Activated CD8-positive, alpha-beta T cell treated with anti-CD3 and anti-CD28 coated beads for 36 hours (primary cell): ENCODE measurements at places on chromosomes 16 and 17.

GRCh38 chr16:28503470-28504259, 3.0 kb downstream of the IL27 start:
- no peak for DNase-seq

DNA sequence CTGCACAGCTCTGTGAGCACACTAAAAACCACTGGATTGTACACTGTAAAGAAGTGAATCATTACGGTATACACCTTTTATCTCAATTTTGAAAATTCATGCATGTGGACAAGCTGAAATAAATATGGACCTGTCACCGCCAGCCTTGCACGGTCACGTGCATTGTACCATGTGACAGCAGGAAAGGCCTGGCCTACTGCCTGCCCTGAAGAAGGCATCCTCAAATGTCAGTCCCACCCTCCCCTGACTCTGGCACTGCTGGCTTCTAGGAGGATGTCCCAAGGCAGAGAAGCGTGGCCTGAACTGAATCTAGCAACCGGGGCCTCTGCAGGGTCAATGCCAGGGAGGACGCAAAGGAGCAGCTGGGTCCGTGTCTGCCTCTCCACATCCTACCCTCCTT, 34.6 kb downstream of the SLC38A8 start:
- no peak for DNase-seq

GRCh38 chr16:79100447-79100846, 500.1 kb downstream of the MAF start:
- no peak for DNase-seq

DNA sequence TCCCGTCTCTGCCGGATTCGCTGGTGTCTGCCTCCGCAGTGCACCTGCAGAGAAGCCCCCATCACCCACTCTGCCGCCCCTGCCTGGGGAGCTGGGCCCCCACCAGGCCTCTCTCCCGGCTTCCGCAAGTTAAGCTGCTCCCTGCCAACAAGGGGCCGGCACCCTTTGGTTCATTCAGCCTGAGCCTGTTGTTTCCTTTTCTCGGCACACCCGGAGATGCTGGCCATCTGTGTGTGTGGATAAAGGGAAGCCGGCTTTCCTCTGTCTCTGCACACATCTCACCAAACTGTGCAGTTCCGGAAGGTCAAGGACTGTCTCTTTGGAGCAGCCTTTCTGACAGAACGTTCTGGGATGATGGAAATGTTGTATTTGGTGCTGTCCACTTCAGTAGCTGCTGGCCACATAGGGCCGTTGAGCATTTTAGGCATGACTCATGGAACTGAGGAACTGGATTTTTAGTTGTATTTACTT, 6.8 kb downstream of the MAPK8IP3 start:
- DNase-seq: no peak

DNA sequence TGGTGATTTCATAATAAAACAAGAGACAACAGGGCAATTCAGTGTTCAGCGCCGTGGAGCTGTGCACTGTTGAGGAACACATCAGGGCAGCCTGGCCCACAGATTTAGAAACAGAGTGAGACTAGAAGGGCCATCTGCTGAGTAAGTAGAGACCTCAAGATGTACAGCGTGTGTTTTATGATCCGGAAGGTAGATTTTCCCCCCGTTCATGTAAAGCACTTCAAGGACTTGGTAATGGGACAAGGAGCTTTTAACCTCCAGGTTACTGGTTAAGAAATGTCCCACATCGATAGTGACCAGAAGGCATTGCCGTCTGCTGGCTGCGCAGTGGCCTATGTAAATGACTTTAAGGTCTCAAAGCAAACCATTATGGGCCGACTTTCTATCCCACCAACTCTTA, 1057.7 kb upstream of the EEF2KMT start:
- no peak for DNase-seq

GRCh38 chr17:49459401-49459984, 35.6 kb upstream of the NGFR start:
- DNase-seq: peak; percentile 12

DNA sequence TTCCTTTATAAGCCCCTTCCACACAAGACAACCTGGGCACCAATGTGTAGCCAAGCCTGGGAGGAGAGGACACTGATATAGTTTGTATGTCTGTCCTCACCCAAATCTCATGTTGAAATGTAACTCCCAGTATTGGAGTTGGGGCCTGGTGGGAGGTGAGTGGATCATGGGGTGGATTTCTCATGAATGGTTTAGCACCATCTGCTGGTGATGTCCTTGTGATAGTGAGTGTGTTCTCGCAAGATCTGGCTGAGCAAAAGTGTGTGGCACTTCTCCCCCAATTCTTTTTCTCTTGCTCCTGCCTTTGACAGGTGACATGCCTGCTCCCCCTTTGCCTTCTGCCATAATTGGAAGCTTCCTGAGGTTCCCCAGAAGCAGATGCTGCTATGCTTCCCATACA, 135.8 kb downstream of the USP31 start:
- DNase-seq: no peak

DNA sequence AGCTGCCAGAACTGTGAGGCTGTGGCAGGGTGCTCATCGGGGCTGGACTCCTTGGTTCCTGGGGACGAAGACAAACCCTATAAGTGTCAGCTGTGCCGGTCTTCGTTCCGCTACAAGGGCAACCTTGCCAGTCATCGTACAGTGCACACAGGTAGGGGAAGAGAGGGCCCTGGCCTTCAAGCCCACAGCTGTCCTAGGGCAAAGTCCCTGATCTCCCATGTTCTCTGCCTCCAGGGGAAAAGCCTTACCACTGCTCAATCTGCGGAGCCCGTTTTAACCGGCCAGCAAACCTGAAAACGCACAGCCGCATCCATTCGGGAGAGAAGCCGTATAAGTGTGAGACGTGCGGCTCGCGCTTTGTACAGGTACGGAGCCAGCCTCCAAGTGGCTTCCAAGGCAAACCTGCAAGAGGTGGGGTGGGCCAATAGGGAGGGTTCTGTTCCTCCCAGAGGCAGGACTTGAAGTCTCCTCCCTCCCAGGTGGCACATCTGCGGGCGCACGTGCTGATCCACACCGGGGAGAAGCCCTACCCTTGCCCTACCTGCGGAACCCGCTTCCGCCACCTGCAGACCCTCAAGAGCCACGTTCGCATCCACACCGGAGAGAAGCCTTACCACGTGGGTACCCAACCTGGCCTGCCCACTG, 3.7 kb downstream of the BCL6B start:
- DNase-seq: no peak

DNA sequence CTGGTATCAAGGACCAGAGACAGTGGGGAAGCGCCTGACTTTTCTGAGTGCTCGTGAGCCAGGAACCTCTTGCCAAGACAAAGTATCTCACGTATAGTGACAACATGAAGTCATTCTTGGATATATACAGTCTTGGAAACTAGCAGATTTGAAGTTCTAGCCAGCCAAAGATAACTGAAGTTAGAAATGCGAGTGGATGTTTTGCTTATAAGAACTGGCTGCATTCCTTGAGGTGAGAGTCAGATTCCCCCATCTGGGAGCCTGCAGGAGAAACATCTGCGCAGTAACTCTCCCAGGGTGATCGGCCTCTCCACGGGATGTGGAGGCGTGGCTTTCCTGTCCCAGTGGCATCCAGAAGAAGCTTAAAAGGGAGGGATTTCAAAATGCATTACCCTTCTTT, 89.8 kb downstream of the SHISA6 start:
- DNase-seq: no peak

GRCh38 chr16:89621698-89622409, 8.4 kb downstream of the DPEP1 start:
- DNase-seq: no peak

DNA sequence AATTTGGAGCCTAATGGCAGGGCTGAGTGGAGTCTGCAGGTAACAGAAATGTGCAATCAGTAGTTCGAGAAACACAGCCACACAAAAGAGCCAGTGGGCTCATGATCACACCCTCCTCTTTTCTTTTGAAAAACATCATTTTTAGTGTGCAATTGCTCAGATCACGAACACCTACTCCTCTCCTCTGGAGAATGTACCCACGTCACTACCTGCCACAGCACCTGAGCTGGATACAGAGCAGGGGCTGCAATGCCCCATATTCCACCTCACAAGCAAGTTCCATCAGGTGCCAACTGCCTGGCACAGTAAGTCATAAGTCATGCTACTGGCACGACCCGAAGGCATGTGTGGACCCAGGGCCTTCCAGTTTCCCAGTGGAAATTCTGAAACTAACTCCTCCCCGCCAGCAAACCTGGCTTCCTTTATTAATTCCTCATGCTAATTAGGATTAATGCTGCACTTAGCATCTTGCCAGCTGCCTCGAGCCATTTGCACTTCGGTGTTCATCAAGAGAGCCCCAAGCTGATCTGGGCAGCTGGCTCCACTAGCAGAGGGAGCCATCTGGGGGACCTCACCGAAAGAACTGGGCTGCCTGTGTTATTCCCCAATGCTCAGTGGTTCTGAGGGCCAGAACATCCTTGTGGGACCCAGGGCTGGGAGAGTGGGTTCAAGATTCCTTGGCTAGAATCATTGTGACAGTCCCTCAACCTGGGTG, 2.4 kb downstream of the CACNG4 start:
- no peak for DNase-seq

DNA sequence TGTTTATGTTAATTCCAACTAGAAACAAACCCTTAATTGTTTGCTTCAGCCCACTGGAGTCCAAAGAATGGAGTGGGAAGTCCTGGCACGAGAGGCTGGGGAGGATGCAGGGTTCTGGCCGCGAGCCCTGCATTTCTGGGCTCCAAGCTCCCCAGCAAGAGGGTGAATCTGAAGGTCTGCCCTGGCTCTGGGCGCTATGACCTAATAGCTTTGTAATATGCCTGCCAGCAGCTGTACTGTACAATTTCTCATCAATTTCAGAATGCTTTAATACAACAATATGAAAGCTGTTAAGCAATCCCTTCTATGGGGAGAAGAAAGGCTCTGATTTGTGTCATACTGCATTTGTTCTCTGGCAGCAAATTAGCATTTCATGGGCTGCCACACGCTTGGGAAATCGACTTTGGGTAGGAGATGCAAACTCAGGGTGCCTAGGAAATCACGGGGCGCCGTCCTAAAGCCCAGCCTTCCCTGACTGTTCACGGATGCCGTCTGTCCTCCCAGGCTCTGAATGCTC, 43.8 kb downstream of the NDEL1 start:
- DNase-seq: no peak

DNA sequence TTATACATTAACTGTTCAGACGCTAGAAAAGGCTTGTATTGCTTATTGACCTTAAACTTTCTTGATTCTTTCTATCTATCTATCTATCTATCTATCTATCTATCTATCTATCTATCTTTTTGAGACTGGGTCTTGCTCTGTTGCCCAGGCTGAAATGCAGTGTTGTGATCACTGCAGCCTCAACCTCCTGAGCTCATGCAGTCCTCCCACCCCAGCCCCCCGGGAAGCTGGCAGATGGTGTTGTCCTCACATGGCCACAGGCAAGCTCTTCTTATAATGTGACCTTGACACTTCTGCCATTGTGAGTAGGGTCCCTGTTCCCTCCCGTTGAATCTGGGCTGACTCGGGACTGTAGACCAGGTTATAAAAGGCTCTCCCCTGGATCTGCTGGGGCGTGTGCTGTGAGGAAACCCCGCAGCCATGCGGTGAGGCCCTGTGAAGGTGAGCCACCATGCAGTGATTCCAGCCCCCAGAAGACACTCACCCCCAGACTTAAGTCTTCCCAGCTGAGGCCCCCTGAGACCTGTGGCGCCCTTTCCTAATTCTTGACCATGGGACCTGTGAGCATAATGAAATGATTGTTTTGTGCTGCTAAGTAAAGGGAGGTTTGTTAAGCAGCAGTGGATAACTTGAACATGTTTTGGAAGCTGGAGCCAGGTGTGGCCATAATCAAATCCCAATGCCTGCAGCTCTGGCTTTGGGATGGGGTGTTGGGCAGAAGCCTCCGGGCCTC, 54.3 kb downstream of the RPTOR start:
- DNase-seq: no peak

DNA sequence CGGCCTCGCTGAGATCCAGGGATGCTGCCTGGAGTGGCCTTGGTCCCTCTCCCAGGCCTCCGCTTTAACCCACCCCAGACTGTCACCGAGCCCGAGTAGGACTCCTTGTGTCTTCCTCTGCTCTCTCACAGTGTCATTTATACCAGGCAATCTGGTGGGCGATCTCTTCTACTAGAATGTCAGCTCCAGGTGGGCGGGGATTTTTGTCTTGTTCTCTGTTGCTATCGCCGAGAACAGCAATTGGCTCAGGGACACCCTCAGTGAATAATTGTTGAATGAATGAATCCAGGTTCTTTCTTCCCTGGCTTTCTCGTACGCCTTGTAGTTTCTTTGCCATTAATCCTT, 591 bp downstream of the DHX38 start:
- peak; percentile 77 for DNase-seq

DNA sequence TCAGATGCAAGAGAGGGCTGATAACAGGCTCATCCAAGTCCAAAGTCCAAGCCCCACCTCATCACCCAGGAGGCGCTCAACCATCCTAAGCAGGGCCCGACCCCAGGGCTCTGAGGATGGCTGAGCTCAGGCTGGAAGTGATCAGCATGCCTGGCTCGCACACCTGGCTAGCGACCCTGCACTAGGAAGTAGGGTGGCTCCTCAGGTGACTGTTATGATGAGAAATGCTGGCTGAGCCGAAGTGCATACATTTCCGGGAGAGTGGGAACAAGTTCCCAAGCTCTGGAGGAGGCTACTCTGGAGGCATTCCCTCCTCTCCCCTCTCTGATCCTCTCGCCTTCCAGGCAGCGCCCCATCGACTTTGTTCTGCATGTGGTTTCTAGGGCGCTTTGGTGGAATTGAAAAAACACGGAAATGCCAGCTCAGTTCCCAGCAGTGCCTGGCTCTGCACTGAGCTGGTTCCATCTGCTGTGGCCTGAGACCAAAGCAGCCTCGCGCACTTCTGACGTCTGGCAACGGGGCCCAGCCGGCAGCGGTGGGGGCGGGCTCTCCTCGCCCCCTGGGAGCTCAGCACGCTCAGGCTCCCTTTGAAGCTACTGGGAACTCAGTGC, 130.3 kb downstream of the IRF8 start:
- no peak for DNase-seq

- no peak for DNase-seq
Observed at GRCh38 chr16:10966129-10966528, 21.8 kb downstream of the CLEC16A start.

GRCh38 chr17:30543456-30543855, 66.2 kb downstream of the GOSR1 start:
- DNase-seq: no peak

GRCh38 chr17:31499771-31500554, 108.5 kb downstream of the RAB11FIP4 start:
- peak; percentile 81 for DNase-seq

- DNase-seq: no peak
Observed at GRCh38 chr16:30030841-30031413, at the start of gene TLCD3B. TLCD3B (minus strand) TSS chr16:30031271; CDS start chr16:30030527, 744 bp downstream.

DNA sequence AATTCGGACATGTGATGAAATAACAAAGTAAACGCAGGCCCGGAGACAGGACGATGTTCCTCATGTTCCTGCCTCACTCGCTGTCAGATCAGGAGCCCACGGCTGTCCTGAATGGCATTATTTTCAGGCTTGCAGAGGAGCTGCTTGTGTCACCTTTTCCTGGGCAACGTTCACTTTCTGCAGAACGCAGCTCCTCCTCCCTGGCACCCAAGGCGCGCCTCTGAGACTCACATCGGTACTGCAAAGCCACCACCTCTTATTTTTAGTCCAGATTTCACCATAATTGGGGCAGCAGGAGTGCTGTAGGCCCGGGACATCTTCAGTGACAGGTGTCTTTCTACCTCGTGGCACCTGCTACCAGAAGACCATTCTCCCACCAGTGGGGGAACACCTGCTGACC, 8.0 kb upstream of the C16orf96 start:
- DNase-seq: no peak
